Natural killer cell (primary cell): ENCODE measurements at places on chromosomes 7 and 10. TPM values are rescaled to one million over a fixed set of nuclear protein-coding genes. Genes with fewer than 3 reads are reported as not detected.

SP4 gene
- 38.8 TPM for total RNA-seq

PLA2G12B gene
- not detected for total RNA-seq

PLXNA4 gene
- 5.1 TPM for total RNA-seq

GNA12 gene
- 19.5 TPM for total RNA-seq

- no peak for DNase-seq
These were observed 10.9 kb downstream of the PNPLA8 start for GRCh38 chr7:108515013-108515412.

DNA sequence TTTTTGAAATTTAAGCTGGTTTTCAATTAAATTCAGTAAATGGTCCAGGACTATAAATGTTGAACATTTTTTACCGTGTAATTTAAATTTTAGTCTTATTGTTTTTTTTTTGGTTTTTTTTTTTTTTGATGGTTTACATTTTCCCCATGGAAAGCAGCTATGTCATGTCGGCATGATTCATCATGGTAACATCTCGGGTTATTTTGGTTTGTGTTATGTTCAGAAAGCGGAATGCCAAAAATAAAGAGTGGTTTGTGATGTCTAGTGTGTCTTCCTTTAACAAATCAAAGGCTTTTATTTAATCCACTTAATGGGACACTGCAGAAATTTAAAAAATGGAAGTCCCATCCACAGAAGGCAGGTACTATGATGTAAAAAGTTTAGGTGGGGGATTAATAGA lies 58.5 kb downstream of the TRUB1 start:
- no peak for DNase-seq

DNA sequence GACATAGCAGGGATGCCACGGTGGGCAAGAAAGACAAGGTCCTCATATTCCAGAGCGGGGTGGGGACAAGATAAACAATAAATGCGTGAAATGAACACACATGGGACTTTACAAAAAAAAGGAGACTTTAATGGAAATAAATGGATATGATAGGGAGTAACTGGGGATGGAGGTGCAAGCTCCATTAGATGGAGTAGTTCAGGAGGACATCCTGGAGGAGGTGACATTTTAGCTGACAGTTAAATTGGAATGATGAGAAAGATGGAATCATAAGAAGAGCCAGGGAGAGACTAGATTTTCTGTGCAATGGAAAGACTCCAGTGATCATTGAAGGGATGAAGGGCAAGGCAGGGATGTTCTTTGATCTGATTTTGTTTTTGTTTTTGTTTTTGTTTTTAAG lies 83.6 kb upstream of the MYL10 start:
- DNase-seq, result no peak

- DNase-seq, result peak; percentile 50
These were observed 15.8 kb downstream of the DNMBP start for GRCh38 chr10:99993701-99994689.

DNA sequence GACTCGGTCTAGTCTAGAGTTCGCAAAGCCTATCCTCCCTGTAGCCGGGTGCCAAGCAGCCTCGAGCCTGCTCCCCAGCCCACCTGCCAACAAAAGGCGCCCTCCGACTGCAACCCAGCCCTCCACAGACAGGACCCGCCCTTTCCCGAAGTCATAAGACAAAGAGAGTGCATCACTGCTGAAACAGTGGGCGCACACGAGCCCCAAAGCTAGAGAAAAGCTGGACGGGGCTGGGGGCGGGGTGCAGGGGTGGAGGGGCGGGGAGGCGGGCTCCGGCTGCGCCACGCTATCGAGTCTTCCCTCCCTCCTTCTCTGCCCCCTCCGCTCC lies 622 bp upstream of the COL1A2 start:
- DNase-seq, result no peak

- no peak for DNase-seq
These were observed 43.2 kb downstream of the KCNMA1 start for GRCh38 chr10:77594471-77594783.

DNA sequence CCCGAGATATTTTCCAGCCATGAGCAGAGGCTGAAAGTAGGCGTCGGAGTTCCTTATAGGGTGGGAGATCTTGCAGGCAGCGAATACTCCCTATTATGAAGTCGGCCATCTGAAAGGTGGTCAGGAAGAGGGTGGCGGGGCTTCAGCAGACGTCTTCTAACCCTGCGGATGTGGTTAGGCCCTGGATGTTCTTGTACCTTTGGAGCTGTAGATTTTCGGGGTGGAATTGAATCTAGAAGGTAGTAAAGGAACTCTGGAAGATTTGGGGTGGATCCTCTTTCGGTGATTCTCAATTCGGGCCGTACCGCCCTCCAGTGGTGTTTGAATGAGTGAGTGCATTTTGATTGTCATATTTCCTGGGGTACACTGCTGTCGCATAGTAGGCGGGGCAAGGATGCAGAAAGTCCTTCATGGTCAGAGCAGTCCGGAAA lies 635 bp downstream of the NUP205 start:
- peak; percentile 84 for DNase-seq

DNA sequence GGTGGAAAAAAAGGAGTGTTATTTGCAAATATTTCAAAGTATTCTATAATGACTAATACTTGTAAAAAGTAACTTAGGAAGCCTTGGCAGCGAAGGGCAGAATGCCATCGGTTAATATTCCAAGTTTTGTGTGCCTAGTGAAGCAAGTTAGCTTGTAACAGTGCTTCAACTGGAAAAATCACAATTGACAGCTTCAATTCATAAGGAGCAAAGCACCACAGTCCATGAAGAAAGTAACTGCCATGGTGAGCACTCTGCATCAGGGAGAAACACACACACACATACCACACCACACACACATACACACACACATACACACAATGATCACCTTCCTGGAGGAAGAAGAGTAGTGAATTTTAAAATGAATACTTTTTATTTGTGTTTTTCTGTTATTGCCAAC lies 298.3 kb downstream of the CNTNAP2 start:
- DNase-seq, result no peak

- no peak for DNase-seq
These were observed 182.8 kb downstream of the SEC23IP start for GRCh38 chr10:120075349-120075748.

GRCh38 chr7:121273467-121274167 lies 55.2 kb upstream of the WNT16 start:
- no peak for DNase-seq

DNA sequence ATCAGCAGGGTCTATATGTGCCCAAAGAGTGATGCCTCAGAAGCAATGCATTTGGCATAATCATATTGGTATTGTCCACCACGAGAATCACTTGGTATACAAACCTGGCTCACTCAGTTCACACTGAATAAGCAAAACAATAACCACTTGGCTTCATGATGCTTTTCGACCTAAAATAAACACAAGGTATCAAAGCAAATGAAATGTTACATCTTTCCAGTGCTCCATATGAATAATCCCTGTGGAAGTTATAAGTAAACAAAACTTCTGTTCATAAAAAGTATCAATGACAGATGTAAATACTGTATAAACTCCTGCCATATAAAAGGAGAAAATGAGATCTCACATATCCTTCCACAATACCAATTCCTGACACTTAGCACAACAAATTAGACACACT lies 29.8 kb upstream of the EBLN1 start:
- DNase-seq, result no peak

DNA sequence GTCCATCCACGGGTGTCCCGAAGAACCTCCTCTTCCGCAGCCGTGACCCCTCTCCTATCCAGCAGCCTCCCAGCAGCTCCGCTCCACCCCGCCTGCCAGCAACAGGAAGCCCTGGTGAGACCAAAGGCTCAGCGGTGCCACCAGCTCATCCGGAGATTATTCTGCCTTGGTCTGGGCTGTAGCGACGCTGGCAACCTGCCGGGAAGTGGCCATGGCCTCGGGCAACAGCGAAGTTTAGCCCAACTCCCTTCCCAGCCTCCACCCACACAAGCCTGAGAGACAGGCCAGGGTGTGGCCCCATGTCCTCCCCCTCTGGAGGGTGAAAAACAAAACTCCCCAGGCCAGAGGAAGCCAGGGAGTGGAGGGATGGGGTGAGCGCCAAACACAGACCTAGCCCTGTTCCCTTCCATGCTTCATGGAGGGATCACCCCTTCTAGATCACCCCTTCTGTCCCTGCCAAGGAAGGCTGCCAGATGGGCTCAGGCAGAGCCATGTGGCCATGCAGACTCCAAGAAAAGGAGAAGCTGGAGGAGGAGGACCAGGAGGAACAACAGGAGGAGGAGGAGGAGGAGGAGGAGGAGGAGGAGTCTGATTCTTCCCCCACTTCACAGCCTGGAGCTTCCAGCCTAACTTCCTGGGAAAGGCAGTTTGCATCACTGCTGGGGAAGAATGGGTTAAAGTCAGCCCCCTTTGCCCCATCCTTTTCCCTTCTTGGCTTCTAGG lies 918 bp downstream of the CALHM2 start:
- peak; percentile 37 for DNase-seq

GRCh38 chr7:1681581-1681980 lies 11.5 kb downstream of the ELFN1 start:
- DNase-seq, result no peak

DNA sequence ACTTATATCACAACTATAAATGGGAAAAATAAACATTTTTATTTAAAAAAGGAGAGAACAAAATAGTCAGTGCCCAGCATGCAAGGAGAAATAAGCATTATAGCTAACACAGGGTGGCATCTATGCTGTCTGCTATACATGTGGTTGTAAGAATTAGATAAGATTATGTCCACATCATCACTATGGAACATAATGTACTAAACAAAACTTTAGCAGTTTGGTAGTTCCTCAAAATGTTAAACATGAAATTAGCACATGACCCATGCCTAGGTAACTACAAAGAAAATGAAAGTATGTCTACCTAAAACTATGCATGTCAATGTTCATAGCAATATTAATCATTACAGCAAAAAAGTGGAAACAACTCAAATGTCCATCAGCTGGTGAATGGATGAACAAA lies 28.7 kb upstream of the RUFY2 start:
- no peak for DNase-seq

DNA sequence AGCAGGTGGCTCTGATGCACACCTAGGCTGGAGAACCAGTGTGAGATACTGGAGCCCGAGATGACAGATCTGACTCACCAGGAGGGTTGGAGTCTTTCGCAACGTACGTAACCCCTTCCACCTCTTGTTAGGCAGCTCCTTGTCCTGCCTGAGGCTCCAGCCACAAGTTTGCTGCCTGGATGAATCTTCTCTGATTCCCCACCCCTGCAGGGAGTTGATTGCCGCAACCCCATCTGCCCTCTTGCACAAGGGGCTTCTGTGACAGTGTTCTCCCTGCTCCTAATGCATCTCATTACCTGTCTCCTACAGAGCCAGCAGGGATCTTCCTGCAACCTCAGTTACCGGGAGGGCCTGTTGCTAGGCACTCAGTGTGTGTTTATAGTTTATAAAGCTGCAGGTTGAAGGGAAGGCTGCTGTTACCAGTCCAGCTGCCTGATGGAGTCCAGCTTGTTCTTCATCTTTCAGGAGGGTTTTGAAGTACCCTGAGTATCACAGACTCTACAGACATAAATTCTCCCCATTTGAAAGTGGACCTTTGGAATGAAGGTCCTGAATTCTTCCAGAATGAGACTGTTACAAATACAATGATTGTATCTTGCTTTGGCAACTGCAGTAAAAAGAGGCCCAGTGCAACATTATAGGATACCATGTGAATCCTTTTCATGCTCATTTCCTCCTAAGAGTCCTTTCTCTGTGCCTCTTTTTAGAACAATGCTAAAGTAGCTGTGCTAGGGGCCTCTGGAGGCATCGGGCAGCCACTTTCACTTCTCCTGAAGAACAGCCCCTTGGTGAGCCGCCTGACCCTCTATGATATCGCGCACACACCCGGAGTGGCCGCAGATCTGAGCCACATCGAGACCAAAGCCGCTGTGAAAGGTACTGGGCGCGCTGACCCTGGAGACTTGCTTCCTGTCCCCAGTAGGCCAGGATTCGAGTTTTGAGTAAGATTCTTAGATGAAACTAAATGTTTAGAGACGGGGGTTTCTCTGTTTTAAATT lies 6.5 kb downstream of the MDH2 start:
- DNase-seq, result no peak

GRCh38 chr7:149616898-149617297 lies 119.3 kb upstream of the ZNF746 start:
- no peak for DNase-seq

DNA sequence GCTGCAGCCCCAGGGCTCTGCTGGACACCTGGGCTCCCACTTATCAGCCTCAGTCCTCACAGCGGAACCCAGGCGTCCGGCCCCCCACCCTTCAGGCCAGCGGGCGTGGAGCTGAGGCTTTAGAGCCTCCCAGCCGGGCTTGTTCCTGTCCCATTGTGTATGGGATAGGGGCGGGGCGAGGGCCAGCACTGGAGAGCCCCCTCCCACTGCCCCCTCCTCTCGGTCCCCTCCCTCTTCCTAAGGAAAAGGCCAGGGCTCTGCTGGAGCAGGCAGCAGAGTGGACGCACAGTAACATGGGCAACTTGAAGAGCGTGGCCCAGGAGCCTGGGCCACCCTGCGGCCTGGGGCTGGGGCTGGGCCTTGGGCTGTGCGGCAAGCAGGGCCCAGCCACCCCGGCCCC lies 2.7 kb downstream of the NOS3 start:
- no peak for DNase-seq

DNA sequence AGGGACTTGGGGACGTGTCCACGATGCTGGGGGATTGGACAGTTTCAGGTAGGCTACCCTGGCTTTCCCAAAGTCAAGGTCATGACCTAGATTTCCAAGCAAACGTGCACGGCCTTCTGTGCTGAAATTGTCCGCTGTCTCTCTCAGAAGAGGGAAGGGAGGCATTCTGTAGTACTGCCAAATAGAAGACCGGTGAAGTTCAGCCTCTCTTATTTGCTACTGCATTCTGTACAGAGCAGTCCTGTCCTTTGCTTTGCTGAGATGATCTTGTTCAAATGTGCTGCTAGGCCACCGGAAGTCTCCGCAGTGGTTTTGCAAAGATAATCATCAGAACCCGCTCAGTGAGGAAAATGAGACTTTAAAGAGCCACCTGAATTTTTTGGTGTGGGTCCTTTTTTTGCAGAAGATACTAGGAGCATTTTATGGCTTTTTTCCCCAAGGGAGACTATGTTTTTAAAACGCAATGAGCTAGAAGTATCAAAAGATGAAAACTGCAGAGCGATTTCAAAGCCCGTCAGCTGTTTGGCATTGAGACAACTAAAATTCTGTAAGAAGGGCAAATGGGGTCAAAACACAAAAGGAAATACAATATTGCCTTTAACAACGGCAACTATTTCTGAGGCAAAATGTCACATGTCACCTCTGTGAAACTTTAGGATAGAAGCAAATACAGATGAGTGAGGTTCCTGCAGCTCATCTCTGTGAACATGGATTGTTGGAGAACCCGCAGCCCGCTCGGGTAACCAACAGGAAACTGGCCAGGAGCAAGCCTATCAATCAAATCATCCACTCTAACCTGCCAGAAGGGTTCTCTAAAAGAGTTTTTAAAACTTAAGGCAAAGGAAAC lies 1.3 kb upstream of the NMT2 start:
- peak; percentile 84 for DNase-seq

GRCh38 chr7:44292876-44293560 lies 32.4 kb downstream of the CAMK2B start:
- no peak for DNase-seq

GRCh38 chr10:12605580-12606405 lies 256.4 kb downstream of the CAMK1D start:
- DNase-seq, result peak; percentile 71

DNA sequence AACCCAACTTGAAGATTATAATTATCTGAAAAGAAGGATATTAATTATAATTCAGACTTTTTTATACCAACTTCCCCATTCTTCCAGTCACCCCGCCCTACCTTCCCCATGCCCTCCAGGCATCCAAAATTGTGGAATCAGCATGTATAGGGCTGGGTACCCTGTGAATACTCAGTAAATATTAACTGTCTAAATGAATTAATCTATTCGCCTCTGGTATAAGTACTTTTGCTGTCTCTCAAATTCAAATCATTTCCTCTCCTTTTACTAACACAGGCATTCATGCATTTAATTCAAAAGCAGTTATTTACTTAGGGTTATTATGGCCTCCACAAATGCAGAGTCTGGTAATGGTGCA lies 26.5 kb upstream of the GOT1 start:
- DNase-seq, result no peak

GRCh38 chr7:46126675-46127300 lies 205.7 kb upstream of the IGFBP3 start:
- no peak for DNase-seq
